Left cardiac atrium (tissue), 4 donors: ENCODE measurements at places on chromosomes 3 and 15.

GRCh38 chr3:187520027-187520945, 149.9 kb downstream of the SST start:
- DNase-seq: peak; percentile 29

DNA sequence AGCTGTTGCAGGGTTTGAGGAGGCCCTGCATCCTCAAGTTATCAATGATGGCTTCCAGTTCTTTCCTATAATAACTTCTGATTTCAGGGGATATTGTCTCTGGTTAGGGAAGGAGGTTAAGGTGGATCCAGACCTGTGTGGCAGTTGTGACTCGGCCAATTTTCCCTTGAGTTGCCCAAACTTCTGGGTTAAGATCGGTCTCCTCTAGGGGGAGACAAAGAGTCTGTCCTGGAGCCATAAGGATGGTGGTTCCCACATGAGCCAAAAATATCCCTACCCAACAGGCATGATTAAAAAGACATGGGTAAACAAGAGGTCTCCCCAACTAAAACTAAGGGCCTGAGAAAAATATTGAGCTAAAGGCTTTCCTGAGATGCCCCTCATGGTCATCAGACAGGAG, 227.5 kb upstream of the MDFIC2 start:
- DNase-seq: no peak

DNA sequence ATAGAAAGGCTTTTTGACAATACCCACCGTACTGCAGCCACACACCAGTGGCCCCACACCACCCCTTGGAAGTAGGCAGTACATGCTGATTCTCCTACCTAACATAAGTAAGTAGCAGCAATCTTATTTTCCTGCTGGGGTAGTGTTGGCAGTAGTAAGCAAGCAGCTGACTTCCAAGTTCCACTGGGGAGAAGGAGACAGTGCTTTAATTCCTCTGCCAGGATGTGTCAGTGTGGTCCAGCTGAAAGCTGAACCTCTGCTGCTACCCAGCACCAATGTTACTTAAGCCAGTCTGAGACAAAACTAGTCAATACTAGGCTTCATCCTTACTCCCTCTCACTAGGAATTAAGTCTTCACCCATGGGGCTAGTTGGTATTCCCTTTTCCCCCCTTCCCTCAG, 74.7 kb downstream of the DZIP3 start:
- no peak for DNase-seq

- DNase-seq: no peak
These were observed 52.5 kb upstream of the PFN2 start for GRCh38 chr3:150023239-150023636.

GRCh38 chr3:117248153-117248552, 538.6 kb downstream of the TUSC7 start:
- DNase-seq: no peak

DNA sequence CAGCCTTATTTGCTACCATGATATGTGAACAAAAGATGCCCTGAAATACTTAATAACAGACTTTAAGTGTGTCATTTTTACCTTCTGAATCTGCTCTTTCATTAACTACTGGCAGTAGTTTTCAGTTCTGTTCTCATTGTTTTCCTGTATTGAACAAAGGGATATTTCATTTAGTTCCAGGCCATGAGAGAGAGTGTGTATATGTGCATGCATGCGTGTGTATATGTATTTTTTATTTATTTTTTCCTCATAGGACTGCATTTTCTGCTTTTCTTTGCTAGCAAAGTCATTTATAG, 46.8 kb upstream of the CRTC3 start:
- no peak for DNase-seq

DNA sequence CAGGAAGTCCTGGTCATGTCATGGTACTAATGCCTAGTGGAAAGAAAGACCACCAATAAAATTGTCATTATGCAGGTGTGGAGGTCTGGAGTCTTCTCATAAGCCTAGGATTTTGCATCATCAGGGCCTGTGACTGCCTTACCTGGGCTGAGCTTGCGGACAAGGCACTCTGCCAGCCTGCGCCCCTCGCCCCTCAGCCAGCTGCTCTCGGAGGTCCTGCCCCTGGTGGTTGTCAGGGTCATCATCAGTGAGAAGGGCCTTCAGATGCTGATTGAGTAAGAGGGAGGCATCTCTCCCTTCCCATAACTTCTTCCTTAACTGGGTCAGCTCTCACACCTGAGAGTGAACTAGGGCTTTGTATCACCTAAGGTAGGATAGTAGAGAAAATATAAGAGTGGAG, 132.8 kb downstream of the DCLK3 start:
- DNase-seq: no peak

- DNase-seq: no peak
These were observed 32.7 kb downstream of the STARD9 start for GRCh38 chr15:42608110-42608531.

DNA sequence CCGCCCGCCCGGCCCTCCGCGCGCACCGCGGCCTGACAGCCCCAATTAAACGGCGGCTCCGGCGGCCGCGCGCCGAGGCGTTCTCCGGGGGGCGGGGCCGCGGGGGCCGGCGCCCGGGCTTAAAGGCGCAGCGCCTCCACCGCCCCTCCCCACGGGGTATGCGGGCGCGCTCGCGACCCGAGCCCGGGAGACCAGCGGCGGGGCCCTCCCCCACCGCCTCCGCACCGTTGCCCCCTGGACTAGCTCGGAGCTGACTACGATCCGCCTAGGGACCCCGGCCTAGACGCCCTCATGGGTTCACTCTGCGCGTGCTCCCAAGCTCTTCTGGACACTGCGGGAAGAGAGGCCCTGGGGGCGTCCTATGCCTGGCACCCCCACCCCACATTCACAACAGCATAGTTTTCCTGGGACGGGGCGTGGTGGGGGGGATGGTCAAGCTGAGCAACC, at the start of gene DUSP7:
Gene DUSP7, minus strand, starts transcription at position 51 of the 447 bp plus-strand sequence. CDS start 205 bp downstream, outside the sequence.
- DNase-seq: peak; percentile 83

DNA sequence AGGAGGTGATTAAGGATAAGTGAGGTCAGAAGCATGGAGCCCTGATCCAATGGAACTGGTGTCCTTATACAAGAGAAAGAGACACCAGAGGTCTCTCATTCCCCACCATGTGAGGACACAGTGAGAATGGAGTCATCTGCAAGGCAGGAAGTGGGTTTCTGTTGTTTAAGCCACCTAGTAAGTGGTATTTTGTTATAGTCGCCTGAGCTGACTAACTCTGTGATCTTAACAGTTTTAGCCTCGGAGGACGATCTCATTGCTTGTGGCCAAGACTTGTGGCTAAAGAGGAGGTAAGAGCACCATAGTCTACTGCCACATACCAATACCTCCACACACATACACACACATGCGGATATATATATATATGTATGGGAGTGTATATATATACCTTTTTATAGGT, 73.8 kb downstream of the MCTP2 start:
- DNase-seq: no peak

DNA sequence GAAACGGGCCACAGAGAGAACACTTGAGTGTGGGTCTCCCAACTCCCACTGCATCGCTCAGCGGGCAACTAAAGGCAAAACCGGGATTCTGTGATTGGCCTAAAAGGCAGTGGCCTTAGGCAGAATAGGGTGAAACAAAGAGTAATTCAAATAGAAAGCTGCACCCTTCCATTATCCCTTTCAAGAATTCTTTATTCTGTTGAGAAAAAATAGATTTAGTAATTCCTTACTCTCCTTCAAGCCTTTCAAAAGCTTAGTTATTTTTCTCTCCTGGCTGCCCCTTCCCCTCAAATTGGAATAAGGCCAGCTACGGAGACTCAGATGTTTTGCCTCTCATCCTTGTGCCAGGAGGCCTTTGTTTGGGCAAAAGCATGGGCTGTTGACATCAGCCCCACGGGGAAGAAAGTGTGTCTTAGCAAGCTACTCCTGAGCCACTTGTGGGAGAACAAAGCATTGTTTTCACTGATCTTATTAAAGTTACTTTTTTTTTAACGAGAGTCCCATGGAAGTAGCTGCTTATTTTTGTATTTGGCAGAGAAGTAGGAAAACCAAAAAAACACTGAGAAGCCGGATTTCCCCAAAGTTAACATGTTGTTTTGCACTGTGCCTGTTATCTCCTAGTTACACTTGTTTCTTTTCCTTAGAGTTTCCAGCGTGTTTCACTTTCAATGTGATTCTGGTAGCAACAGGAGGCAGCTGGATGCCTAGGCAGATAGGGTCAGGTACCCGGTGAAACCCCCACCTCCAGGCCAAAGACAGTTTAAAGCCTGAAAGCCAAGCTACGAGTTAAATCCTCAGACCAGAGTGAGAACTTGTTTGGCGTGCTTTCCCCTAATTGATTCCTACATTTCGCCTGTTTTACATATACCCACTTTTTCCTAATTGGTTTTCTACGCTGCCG, 2.2 kb downstream of the ST6GAL1 start:
- DNase-seq: peak; percentile 45

DNA sequence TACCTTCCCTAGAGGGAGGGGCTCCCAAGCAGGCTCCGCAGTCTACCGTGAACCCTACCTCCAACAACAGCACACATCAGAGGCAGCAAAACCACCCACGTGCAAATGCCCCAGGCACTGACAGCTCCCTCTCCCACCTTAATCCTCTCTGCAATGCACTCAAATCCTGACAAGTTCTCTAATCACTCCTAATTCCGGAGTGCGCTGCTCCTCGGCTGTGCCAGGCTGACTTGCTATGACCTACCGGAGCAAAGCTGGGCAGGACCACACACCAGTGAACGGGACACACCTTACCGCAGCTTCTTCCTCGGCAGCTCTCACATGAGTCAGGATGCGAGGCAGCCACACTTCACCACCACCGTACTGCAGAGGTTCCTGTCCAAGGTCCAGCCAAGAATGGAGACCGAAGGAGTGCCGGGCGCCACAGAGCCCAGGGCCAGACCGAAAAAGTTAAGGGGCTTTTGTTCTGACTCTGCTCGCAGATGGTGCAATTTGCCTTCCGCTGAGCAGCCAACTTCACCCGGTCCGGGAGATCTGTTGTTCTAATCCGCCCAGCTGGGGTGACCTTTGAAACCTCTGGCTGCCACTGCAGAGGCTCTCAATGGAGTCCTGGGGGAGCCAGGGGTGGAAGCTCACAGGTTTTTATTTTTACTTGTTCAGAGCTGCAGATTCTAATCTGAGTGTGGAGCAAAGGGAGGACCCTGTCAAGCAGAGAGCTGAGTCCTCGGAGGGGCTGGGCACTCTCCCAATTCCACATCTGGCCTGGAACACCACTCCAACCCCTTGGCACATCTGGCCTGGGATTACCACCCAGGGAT, 84.4 kb downstream of the MYLK start:
- DNase-seq: peak; percentile 35

- DNase-seq: peak; percentile 40
These were observed at the start of gene RHCG for GRCh38 chr15:89496155-89497098. Gene RHCG (minus strand): TSS chr15:89496583. CDS start chr15:89496544, 39 bp downstream.
